Activated CD4-positive, alpha-beta T cell treated with anti-CD3 and anti-CD28 coated beads, Interleukin-2, amount 10 ng/mL, durations not matched to agents 24 days and 14 days (primary cell): ENCODE measurements at places on chromosomes 6 and 20. TPM values are rescaled to one million over a fixed set of nuclear protein-coding genes. Genes with fewer than 3 reads are reported as not detected.

DNA sequence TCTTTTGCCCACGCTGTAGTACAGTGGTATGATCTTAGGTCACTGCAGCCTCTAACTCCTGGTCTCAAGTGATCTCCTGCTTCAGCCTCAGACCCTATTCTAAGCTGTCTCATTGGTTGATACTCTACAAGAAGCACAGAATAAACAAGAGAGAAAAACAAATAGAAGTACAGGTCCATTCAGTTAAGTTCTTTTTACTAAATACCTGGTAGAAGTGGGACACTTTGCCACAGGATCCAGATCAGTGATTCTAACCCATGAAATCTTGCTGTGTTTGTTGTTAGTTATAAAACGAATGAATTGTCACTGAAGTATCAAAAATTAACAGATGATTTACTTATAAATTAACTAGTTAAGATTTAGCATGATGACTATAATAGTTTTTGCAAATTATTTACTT, 76.7 kb downstream of the SCAND1 start:
- no peak overlapping the region for H3K27ac ChIP-seq
- H3K4me3 ChIP-seq = no peak overlapping the region
- no peaks in the 10 kb centered on the region for H3K27me3 ChIP-seq
- H3K4me1 ChIP-seq = peaks cover 4% of the 10 kb centered on the region
- H3K36me3 ChIP-seq = peaks cover 17% of the 10 kb centered on the region
- no peak for DNase-seq

Gene SEC63
- 91.8 and 94.4 TPM in 2 replicates for total RNA-seq

GRCh38 chr6:1657771-1658165, 48.1 kb downstream of the FOXC1 start:
- no peak overlapping the region for H3K27ac ChIP-seq
- no peak for DNase-seq
- H3K4me3 ChIP-seq = no peak overlapping the region
- H3K4me1 ChIP-seq = no peaks in the 10 kb centered on the region

DNA sequence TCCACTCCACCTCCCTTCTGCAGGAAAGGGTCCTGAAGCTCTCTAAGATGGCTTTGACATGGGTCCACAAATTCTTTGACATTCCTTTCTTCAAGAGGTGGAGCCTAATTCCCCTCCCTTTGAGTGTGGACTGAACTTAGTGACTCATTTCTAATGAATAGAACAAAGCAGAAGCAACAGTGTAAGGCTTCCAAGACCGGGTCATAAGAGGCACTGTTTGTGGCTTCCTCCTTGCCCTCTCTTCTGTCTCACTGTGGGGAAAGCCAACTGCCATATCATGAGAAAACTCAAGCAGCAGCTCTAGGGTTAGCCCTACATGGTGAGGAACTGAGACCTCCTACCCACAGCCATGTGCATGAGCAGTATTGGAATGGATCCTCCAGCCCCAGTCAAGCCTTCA, 5.9 kb upstream of the CDK5RAP1 start:
- DNase-seq = no peak
- no peak overlapping the region for H3K4me3 ChIP-seq
- H3K27me3 ChIP-seq = no peaks in the 10 kb centered on the region
- peaks cover 7% of the 10 kb centered on the region for H3K36me3 ChIP-seq
- peaks cover 3% of the 10 kb centered on the region for H3K4me1 ChIP-seq

GRCh38 chr6:170447561-170447930, 105.6 kb downstream of the PSMB1 start:
- no peak overlapping the region for H3K27ac ChIP-seq
- DNase-seq = no peak
- H3K4me1 ChIP-seq = no peaks in the 10 kb centered on the region
- H3K27me3 ChIP-seq = no peaks in the 10 kb centered on the region
- no peaks in the 10 kb centered on the region for H3K36me3 ChIP-seq

GRCh38 chr20:8652396-8652795, 416.5 kb upstream of the PLCB4 start:
- no peak overlapping the region for H3K27ac ChIP-seq
- H3K27me3 ChIP-seq = no peaks in the 10 kb centered on the region
- no peaks in the 10 kb centered on the region for H3K4me1 ChIP-seq
- no peak overlapping the region for H3K4me3 ChIP-seq

GRCh38 chr6:148780918-148781436, 34.1 kb downstream of the UST start:
- H3K27ac ChIP-seq = no peak overlapping the region
- peak overlapping the region; percentile 4 for H3K4me3 ChIP-seq
- peaks cover 14% of the 10 kb centered on the region for H3K27me3 ChIP-seq
- H3K4me1 ChIP-seq = peaks cover 3% of the 10 kb centered on the region
- no peak for DNase-seq
- H3K36me3 ChIP-seq = no peaks in the 10 kb centered on the region

GRCh38 chr20:50368813-50369224, 141.4 kb upstream of the PTPN1 start:
- H3K27ac ChIP-seq = no peak overlapping the region
- no peak overlapping the region for H3K4me3 ChIP-seq
- H3K27me3 ChIP-seq = peaks cover 11% of the 10 kb centered on the region
- peaks cover 24% of the 10 kb centered on the region for H3K4me1 ChIP-seq
- no peaks in the 10 kb centered on the region for H3K36me3 ChIP-seq

GRCh38 chr6:128885381-128885780, 2.4 kb downstream of the LAMA2 start:
- no peak for DNase-seq
- H3K4me3 ChIP-seq = no peak overlapping the region
- peaks cover 3% of the 10 kb centered on the region for H3K4me1 ChIP-seq
- H3K27ac ChIP-seq = no peak overlapping the region

DNA sequence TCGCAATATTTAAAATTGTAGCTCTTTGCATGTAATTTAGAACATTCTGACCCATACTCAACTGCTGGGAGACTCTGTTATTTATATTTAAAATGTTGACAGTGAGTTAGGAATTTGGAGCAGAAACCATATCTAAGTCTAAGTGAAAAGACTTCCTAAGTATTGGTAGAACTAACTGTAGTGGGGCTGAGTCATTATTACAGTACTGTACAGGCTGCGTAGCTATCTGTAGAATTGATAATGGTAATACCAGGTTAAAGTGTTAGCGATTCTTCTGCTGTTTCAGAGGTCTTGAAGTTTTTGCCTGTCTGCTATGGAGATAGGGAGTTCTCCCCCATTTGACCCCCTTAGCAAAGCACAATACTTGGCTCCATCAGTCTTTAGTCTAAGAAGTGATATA, 3.6 kb downstream of the TOP1 start:
- H3K27ac ChIP-seq = no peak overlapping the region
- no peaks in the 10 kb centered on the region for H3K27me3 ChIP-seq
- peaks cover 64% of the 10 kb centered on the region for H3K4me1 ChIP-seq
- H3K4me3 ChIP-seq = peak overlapping the region; percentile 81

DNA sequence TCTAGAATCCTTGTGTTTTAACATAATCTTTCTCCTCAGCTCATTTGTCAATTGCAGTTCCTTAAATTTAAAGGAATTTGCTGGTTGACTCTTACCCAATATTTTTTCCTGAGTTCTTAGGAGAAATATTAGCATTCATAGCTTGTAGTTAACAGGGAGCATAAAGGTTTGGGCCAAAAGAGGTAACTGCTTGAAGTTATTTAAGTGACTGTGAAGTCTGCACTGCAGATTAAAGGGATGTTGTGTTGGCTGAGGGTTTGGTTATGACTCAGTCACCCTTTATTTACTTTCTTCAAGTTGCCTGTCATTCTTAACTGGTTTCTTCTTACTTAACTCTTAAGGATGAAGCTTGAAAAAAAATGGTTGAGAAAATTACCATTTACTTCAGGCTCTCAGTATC, 220.3 kb upstream of the LAMP5 start:
- no peaks in the 10 kb centered on the region for H3K4me1 ChIP-seq
- H3K4me3 ChIP-seq = no peak overlapping the region
- H3K36me3 ChIP-seq = no peaks in the 10 kb centered on the region
- no peak overlapping the region for H3K27ac ChIP-seq

Gene ASIP
- not detected in 2 replicates for total RNA-seq

Gene SYNDIG1
- not detected in 2 replicates for total RNA-seq

GRCh38 chr20:32772046-32772445, 9.9 kb downstream of the DNMT3B start:
- DNase-seq = no peak
- no peak overlapping the region for H3K27ac ChIP-seq
- peaks cover 15% of the 10 kb centered on the region for H3K4me1 ChIP-seq
- H3K27me3 ChIP-seq = no peaks in the 10 kb centered on the region
- no peak overlapping the region for H3K4me3 ChIP-seq
- no peaks in the 10 kb centered on the region for H3K36me3 ChIP-seq

GRCh38 chr6:111727041-111727440, 121.4 kb upstream of the TRAF3IP2 start:
- no peak for DNase-seq
- peaks cover 48% of the 10 kb centered on the region for H3K4me1 ChIP-seq
- no peaks in the 10 kb centered on the region for H3K27me3 ChIP-seq
- no peak overlapping the region for H3K4me3 ChIP-seq
- peaks cover 59% of the 10 kb centered on the region for H3K36me3 ChIP-seq

- H3K36me3 ChIP-seq = no peaks in the 10 kb centered on the region
- no peaks in the 10 kb centered on the region for H3K27me3 ChIP-seq
- H3K4me1 ChIP-seq = no peaks in the 10 kb centered on the region
- H3K27ac ChIP-seq = no peak overlapping the region
- no peak for DNase-seq
Observed at GRCh38 chr6:167495506-167496401, 170.9 kb downstream of the TTLL2 start.

GRCh38 chr6:168962886-168963285, 290.8 kb downstream of the THBS2 start:
- H3K27me3 ChIP-seq = peaks cover 2% of the 10 kb centered on the region
- H3K4me3 ChIP-seq = no peak overlapping the region
- no peak for DNase-seq
- H3K27ac ChIP-seq = no peak overlapping the region
- no peaks in the 10 kb centered on the region for H3K4me1 ChIP-seq

Gene C6orf52
- 2.2 and 3.0 TPM in 2 replicates for total RNA-seq

DNA sequence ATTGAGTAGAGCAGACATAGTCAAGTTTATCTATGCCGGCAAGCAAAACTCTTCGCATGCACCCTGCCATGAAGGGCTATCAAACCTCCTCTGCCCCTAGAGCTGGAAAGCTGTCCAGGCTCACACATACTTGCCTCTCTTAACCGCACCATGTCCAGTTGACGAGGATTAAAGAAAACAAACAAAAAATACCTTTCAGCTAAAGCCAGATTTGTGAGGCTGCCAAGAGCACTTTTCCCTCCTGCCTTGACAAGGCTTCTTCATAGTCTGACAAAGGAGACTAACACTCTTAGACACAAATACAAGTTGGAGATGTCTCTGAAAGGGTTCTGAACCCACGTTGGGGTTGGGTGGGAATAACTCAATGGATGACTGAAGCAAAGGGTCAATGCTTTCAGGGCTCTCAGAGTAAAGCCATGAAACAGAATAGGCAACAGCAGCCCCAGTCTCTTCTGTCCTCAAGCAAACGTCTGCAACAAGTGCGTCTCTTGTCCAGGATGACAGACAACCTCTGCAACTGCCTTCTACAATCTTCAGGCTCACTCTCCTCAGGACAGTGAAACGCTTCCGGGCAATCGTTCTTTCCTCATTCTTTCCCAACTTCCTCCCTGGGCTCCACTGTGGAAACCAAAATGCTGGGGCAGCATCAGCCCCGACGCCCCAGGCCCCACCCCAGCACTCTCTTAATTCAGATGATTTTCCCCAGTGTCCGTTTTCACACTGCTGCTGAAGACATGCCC, 57.8 kb downstream of the AGPAT4 start:
- no peaks in the 10 kb centered on the region for H3K27me3 ChIP-seq
- DNase-seq = no peak
- H3K4me1 ChIP-seq = peaks cover 1% of the 10 kb centered on the region
- H3K27ac ChIP-seq = no peak overlapping the region

DNA sequence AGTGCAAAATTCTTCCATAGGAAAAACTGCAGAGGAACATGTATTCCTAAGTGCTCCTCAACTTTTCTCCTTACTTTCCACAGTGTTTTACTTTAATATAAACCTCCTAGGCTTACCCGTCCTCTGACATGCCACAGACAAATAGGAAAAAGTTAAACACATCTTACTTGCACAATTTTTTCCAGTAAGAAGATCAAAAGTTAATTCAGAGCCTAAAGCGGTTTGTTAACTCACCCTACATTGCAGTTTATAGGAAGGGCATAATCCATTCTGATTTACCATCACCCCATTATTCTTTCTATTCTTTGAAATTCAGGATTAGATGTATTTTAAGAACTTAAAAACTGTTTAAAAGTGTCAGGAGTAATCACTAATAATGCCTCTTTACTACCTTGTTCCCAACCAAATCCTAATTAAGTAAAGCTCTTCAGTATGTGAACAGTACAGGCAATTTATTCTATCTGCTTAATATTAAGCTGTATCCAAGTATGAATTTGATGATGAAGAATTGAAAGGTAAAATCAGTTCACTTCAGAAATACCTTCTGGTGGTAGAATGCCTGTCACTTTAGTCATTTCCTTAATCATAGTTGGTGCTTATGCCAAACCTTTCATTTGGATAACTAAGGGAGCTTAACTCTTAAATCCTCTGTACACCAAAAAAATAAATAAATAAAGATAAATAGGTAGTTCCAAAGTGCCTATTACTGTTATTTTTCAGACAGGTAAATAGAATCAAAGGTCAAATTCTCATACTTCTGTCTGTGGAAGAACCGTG, 292.0 kb downstream of the ALDH8A1 start:
- H3K27ac ChIP-seq = no peak overlapping the region
- H3K27me3 ChIP-seq = peaks cover 26% of the 10 kb centered on the region
- H3K36me3 ChIP-seq = no peaks in the 10 kb centered on the region
- H3K4me3 ChIP-seq = no peak overlapping the region
- no peak for DNase-seq
- no peaks in the 10 kb centered on the region for H3K4me1 ChIP-seq

- H3K36me3 ChIP-seq = peaks cover 3% of the 10 kb centered on the region
- DNase-seq = no peak
- no peak overlapping the region for H3K4me3 ChIP-seq
- peaks cover 23% of the 10 kb centered on the region for H3K4me1 ChIP-seq
- H3K27ac ChIP-seq = no peak overlapping the region
Observed at GRCh38 chr6:157233156-157233555, 90.2 kb downstream of the TMEM242 start.
